ENCODE measurements at places on chromosomes 1 and 21.

- no peak for DNase-seq
These were observed 66.6 kb upstream of the CACHD1 start for GRCh38 chr1:64403331-64403730.

DNA sequence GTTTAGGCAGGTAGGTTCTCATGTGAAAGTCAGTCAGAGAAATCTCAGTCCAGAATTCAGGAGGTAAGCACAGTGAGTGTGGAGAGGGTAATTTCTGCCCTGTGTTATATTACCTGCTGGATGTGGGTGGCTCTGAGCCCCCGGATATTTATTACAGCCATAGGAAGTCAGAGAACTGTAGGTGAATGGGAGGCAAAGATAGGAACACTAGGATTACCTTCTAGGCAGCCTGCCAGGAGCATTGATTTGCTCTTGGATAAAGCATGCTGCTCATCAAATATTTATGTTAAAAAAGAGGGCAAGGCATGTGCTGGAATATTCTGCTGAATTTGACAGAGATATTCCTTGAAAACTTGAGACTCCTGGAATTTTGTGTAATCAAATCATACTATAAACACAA is 8.5 kb downstream of the GNG12 start:
- no peak for DNase-seq

DNA sequence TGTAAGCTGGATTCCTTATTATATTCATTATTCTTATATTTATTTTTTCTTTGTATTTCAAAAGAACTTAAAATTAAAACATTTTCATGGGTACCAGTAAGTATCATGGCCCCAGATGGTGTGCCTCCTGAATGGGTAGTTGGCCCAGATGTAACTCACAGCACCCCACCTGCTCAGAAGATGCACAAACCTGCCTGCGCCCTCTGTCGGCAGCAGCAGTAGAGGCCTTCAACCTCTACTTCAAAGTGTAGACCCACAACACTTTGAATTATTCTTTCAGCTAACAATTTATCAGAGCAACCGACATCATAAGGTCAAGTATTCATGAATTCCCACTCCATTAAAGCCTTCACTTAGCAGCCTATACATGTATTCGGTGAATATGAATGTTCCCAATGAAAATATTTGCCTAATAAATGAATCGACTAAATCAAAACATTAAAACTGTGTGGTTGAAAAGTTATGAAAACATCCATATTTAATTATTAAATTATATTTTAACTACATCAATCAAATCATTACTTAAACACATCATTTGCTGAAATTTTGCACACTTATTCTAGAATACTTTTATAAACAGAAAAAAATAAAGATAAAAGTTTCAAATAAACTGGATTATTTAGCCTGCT is 25.4 kb downstream of the PIGM start:
- DNase-seq = peak; percentile 85

GRCh38 chr1:38095454-38095931 is 48.9 kb upstream of the POU3F1 start:
- no peak for DNase-seq

DNA sequence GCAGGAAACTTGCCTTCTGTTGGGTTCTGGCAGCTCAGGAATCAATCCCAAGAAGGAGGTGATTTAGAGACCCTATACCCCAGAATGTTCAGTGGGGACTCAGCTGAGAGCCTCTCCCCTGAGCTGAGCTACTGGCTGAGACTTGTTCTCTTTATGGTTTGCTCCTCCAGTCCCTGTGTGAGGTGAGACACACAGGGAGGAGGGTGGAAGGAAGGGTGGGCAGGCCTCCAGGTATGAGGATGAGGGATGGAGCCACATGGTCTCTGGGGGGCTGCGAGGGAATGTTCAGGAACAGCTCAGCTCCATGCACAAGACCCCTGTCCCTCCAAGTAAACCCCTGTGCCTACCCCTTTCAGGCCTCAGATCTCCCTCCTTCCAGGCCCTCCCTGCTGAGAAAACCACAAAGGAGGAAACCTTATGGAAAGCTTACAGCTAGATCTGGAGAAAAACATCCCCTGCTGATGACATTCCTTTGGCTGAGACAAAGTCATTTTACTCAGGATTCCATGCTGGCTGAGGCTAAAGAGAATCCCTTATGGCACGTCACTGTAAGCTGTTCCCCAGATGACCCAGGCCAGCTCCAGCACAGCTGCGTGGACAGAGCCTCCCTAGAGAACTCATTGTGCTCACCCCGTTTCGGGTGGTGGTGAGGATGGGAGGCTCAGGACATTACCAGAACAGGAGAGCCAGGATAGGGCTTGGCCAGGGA is 91.5 kb upstream of the IPO9 start:
- DNase-seq = no peak

GRCh38 chr1:221858818-221859611 is 117.1 kb upstream of the DUSP10 start:
- no peak for DNase-seq

DNA sequence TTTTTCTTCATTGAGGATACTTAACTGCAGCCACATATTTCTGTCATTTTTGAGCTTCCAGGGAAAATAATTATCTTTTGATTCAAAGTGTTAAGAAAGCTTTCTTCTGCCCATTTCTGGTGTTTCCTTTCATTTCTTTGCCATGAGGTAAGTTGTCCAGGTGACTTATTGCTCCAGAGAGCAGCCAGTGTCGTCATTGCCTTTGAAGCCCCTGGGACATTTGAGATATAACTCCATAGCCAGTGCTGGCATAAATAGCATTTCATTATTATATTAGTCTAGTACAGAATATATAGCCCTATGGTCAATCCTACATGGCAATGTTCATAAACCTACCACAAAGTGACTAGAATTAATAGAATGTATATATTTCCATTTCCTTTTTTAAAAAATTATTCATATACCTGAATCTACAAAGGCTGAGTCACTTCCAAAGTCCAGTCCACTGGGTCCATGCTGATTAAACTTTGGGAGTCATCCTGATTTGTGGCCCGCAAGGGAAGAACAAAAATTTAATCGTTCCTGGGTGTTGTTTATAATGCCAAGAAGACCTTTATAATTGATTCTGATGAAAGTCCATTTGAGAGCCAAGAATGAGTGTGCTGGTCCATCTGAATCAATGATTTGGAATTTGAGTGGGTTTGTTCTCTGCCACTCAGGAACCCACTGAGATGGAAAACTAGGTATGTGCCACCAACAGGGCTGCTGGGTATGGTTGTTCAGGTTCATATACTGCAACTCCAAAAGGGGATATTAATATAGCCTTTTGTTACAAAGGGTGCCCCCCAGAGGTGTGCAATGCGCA is 221.8 kb upstream of the PLXNA2 start:
- no peak for DNase-seq

- no peak for DNase-seq
These were observed 387.6 kb downstream of the PCP4 start for GRCh38 chr21:40254540-40255465.

DNA sequence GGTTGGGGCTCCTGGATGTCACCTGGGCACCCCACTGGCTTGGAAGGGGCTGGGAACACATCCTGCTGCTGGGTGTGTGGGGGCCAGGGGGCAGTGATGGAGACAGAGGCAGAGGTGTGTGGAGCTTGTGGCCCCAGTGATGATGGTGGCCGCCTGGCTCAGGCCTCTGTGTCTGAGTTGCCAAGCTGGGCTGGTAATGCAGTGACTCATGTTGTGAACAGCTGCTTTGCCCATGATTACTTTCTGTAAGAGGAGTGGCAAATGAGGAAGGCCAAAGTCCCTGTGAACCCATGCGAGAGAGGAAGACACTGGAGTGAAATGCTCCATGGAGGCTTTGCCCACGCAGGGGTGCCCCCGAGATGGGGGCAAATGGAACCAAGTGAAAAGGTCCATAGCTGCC is 86.8 kb downstream of the KCNJ6 start:
- DNase-seq = peak; percentile 4

DNA sequence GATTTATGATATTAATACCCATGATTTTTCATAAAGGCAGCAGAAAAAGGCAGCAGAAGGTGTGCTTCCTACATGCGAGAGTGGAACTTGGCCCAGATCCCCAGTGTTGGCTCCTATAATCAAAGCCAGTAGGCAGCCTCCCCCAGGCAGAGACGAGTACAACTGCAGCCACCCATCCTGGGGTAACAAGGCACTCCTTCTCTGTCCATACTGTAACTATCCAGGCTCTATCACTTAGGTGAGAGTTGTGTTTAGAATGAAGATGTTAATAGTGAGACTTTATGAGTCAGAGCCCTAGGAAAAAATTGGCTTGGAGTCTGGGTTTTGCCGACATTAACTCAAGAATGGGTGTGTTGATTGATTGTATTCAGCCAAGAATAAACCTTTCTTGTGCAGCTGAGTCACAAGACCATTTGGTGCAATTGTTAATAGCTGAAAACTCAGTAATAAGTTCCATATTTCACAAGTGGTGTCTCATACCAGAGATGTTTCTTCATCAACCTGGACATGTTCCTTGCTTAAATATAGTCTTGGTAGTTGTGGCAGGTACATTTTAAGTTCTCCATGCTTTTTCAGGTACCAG is 322.3 kb downstream of the DUSP10 start:
- DNase-seq = no peak
